ENCODE measurements at places on chromosomes 5 and 9.

GRCh38 chr5:62326702-62327101 lies 20.7 kb downstream of the KIF2A start:
- no peak for DNase-seq

GRCh38 chr5:179362355-179362754 lies 17.1 kb upstream of the ADAMTS2 start:
- no peak for DNase-seq

GRCh38 chr9:76803083-76803482 lies 38.8 kb downstream of the PCA3 start:
- DNase-seq: no peak

DNA sequence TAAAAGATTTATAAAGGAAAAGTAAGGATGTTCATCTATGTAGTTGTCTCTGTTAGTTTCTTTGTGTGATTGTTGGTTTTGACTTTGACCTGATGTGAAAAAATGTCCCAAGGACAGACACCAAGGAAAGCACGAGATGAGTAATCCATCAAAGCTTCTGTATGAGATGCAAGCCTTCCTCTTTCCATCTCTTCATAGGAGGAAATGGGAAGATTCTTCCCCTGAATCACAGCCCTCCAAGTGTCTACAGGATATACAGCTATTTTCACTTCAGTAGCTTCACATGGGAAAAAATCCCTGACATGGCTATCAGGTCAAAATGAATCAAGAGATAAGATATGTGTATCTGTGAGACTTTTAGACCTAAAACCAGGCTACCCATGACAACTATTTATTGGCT lies 29.0 kb upstream of the CEMIP2 start:
- no peak for DNase-seq

- DNase-seq: no peak
Observed at GRCh38 chr5:10868956-10869355, 107.9 kb upstream of the DAP start.

DNA sequence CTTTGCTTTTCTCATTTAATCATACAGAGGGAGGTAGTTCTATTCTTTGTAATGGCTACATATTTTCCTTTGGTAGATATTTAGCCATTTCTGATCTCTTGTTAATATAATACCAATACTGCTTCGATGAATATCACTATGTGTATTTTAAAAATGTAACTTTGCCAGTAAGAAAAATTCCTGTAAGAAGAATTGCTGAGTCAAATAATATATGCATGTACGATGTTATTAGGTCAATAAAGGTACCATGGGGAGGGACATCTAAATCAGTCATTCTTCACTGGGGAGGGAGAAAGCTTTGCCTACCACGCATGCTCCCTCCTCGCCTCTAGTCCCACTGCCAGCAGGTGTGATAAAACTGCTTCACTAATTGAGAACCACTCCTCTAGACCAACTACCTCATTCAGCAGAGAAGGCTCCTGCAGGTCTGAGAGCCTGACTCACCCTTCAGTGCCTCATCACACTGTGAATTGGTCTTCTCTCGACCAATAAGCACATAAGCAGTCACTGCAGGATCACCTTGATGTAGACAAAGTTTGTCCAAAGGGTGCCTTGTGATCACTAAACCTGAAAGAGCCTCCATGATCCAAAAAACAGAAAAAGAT lies 56.1 kb upstream of the TBCA start:
- DNase-seq: no peak

DNA sequence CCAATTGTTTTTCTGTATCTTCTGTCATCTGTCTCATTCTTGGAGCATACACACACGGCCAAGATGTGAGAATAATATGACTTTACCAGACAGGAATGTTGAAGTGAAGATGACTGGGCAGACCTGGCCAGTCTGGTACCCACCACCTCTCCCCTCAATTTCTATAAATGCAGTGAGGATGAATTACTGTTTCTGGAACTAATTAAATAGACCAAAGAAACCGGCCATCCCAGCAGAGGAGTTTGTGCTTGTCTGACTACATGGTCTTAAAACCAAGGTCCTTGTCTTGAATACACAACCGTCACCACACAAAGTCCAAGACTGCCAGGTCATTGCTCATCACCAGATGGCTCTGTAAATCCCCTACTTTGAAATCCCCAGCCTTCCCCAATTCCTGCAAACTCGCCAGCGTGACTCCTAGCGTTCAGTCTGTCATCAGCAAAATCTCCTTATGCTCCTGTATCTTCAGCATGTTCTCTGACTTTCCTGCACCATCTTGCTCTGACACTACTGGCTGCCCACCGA lies 147.2 kb downstream of the PDE4D start:
- DNase-seq: no peak

GRCh38 chr9:90929626-90930025 lies 128.0 kb downstream of the SYK start:
- no peak for DNase-seq

- DNase-seq: no peak
Observed at GRCh38 chr9:91589101-91589553, 165.5 kb upstream of the NFIL3 start.

Measured in activated CD8-positive, alpha-beta memory T cell treated with anti-CD3 and anti-CD28 coated beads for 1 hour (primary cell).